Activated naive CD4-positive, alpha-beta T cell treated with anti-CD3 and anti-CD28 coated beads for 36 hours (primary cell): ENCODE measurements at places on chromosomes 1 and 21. TPM values are rescaled to one million over a fixed set of nuclear protein-coding genes. Genes with fewer than 3 reads are reported as not detected.

Gene RCAN1
- total RNA-seq: 2.9 TPM

Gene IQCC
- 4.8 TPM for total RNA-seq

GRCh38 chr1:233912447-233912846, 8.0 kb downstream of the SLC35F3 start:
- no peaks in the 10 kb centered on the region for H3K4me1 ChIP-seq
- peaks cover 21% of the 10 kb centered on the region for H3K27me3 ChIP-seq
- DNase-seq: no peak
- H3K27ac ChIP-seq: no peak overlapping the region

DNA sequence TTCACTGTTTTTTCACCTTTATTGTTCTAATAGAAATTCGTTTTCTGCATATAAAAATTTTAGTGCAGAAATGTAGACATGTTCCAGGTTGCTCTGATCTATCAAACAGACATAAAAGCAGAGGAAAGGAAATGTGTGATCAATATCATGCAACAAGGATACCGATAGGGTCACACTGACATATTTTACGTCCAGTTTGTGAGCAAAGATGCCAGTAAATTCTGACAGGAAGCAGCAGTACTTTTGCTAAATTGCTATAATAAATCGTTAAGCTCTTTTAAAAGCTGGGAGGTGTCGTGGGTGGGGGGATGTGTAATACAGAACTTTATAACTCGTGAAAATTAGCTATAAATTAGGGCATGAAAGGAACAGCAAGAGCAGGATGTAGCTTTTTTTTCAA, 955.2 kb downstream of the BRINP3 start:
- H3K4me3 ChIP-seq: no peak overlapping the region
- H3K4me1 ChIP-seq: no peaks in the 10 kb centered on the region
- H3K27ac ChIP-seq: no peak overlapping the region
- H3K27me3 ChIP-seq: no peaks in the 10 kb centered on the region
- no peak for DNase-seq
